ENCODE measurements at places on chromosomes 3 and 15.

DNA sequence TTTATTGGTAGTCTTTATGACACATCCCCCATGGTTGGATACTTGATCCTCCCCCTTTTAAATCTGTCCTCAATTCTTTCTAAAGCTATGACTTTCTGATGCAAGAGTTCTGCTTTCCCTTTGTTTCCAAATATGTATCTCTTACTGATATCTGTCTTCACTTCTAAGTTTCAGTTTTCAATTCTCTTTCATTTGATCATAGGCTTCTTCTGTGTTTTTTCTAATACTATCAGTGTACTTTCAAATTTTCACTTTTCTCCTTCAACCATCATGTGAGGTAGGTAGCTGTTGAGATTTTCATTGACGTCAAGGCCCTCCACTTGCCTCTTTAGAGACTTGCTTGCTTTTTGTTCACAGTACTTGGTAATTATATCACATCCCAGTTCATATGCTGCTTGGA, 436.5 kb downstream of the CNTN4 start:
- DNase-seq: no peak

- DNase-seq: peak; percentile 50
Observed at GRCh38 chr3:179196098-179196497, 47.9 kb downstream of the PIK3CA start.

DNA sequence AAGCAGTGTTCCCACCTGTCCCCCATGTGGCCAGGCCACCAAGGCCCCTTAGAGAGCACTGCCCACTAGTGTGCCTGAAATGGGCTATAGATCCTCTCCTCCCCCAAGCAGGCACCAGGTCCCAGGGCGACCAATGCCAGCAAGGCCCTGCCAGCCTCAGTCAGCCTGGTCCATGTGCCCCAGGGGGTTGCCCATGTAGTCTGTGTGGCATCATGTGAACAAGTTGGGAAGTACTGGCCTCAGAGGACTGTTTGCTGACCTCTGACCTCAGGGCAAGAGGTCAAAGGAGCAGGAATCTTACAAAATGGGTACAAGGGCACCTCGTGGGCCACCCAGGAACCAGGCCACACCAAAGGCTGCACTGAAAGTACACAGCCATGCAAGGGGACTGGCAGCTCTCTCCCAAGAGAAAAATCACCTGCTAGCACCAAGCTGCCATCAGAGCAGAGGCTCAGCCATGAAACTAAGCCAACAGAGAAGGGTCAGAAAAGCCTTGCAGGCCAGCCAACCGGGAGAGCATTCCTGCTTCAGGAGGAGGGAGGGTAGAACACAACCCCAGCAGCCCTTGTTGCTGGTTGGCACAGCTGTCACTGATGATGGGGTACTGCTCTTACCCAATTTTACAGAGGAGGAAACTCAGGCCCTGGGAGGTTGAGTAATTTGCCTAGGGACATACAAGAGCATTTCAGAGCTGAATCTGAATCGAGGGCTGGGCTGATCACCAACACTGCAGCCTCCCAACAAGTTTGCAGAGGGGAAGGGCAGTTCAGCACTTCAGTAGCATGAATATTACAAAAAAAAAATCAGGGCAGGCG, 5.2 kb upstream of the FURIN start:
- DNase-seq: no peak

- DNase-seq: no peak
Observed at GRCh38 chr3:60841355-60841754, 409.9 kb downstream of the FHIT start.

DNA sequence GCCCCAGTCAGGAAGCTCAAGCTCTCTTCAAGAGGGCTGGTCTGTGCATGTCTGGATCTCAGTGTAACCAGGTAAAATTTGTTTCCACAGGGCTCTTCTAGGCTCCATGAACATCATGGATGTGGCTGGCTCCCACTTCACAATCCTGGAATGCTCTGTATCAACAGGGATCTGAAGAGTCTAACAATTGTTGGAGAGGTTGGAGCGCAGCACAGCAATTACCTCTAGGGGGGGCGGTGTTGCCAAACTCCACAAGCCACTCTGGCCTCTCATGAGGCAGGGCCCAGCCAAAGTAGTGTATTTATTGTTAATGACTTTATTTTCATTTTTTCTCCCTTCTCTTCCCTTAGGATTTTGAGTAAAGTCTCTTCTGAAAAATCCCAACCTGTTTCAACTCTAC, 6.1 kb upstream of the EIF2B5 start:
- DNase-seq: no peak

GRCh38 chr3:133827684-133828083, 22.1 kb downstream of the SRPRB start:
- DNase-seq: no peak

DNA sequence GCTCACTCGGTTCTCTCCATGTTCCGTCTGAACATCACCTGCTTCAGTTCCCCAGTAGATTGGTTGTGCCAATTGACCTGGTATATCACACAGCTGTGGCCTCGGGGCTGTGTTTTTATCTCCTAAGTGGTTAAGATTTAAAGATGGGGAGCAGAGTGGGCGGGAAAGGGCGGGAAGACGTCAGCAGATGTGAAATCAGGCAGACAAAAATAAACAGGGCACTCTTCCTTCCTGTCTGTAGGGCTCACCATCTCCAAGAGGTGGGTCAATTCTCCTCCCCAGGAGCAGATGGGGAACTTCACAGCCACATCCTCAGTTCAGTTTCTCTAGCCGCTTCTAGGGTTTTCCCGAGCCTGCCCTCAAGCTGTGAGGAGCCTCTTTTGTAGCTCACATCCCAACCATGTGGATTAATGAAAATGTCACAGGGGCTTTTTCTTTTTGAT, 26.8 kb upstream of the LIMD1 start:
- peak; percentile 29 for DNase-seq

GRCh38 chr15:26729581-26729980, 43.3 kb downstream of the GABRB3 start:
- no peak for DNase-seq

DNA sequence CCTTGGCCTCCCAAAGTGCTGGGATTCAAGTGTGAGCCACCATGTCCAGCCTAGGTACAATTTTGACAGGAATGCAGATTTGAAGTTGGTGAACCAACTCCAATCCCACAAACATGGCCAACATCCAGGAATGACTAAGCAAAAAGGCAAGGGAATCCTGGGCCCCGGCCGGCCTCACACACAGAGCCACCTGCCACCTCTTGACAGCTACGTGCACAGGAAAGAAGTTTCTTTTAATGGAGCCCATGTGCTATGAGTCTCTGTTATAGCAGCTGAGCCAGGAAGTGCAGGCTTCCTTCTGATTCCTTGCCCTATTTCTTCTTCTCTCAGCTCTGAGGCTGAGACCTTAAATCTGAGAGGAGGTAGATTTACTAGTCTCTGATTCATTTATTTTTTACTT, 8.8 kb downstream of the TMEM40 start:
- DNase-seq: no peak

DNA sequence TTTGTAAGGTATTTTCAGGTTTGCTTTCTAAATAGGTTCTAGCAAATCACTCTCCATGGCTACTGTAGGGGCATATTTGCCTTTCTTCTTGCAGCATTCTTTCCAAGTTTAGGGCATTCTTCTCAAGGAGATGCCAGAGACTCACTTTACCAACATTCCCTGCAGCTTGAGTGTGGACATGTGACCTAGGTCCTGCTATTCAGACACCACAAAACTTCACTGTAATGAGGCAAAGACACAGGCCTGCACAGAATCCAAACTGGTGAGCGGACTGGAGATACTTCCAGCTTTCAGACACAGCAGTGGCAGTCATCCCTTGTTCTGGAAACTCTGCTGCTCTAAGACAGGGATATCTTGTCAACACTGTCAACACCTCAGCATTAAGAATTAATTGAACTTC, 146.4 kb upstream of the PFN2 start:
- DNase-seq: no peak

GRCh38 chr3:173862701-173863100, 465.2 kb downstream of the NLGN1 start:
- DNase-seq: no peak

DNA sequence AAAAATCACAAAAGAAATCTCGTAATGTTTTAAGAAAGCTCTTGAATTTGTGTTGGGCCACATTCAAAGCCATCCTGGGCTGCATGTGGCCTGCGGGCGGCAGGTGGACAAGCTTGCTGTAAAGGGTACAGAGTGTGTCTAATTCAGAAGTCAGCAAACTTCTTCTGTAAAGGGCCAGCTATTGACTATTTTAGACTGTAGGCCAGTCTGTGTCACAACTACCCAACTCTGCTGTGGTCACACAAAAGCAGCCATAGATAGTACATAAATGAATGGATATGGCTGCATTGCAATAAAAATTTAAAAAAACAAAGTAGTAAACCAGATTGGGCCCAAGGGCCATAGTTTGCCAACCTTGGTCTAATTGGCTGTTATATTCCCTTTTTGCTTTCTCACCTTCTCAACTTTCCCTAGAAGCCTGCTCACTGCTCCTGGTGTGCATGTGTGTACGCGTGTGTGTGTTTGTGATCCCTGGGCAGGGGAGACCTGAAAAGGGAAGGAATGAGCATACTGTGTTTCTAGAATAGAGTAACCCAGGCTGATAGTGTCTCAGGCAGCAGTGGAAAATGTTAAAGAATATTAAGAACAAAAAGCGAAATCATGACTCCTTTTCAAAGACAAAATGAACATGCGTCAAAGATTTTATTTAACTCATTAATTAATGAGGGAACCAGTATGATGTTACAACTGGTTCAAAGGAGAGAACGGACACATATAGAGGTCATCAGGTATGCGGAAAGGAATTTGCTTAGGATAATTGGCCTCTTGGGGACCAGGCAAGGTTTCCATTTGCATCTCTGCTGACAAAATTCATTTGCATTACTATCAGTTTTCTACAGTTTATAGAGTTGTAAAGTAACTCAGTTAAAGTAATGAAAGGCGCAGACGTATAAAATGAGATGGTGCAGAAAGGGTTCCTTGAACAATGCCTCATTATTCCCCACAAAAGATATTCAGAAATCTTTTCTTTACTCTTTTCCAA, 248.0 kb downstream of the THSD4 start:
- DNase-seq: no peak

- no peak for DNase-seq
Observed at GRCh38 chr15:58564981-58565380, 133.2 kb downstream of the LIPC start.

GRCh38 chr3:154180836-154181691, 59.9 kb downstream of the ARHGEF26 start:
- DNase-seq: no peak

- peak; percentile 70 for DNase-seq
Observed at GRCh38 chr15:52677593-52678467, 1.4 kb downstream of the ATOSA start.

GRCh38 chr3:133478624-133479023, 78.8 kb downstream of the BFSP2 start:
- no peak for DNase-seq

GRCh38 chr15:99141943-99142342, 37.1 kb downstream of the SYNM start:
- DNase-seq: no peak

DNA sequence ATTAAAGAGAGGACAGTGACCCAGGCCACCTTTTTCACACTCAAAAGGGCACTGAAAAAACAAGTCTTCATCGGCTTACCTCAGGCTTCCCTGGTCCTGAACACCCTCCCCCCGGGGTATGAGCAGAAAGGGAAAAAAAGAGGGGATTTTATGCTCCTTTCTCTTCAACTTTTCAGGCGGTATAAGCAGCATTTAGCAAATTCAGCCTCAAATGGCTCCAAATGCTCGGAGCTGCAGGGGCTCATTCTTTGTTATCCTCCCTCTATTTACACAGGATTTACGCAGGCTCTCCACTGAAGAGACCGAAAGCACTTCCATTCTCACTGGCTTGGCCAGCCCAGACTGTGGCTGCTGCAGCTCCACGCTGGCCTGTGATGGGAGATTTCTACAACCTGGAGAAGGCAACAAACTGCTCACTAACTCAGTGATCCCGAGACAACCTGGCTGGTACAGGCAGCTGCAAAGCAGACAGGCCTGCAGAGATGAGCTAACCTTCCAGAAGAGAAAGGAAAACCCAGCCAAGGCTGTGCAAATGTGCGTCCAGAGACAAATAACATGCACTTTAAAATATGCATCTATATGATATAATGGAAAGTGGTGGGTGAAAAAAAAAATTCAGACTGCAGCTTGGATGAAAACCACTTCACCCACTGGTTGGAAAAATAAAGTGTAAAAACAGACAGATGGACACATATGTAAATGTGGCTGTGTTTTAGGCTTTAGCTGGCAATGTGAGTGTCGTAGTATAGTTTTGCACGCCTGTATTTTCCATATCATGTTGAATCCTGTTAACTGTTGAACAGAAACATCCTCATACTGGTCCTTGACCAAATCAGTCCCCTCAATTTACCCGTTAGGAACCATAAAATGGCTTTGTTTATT, 54.2 kb downstream of the MEIS2 start:
- DNase-seq: no peak

DNA sequence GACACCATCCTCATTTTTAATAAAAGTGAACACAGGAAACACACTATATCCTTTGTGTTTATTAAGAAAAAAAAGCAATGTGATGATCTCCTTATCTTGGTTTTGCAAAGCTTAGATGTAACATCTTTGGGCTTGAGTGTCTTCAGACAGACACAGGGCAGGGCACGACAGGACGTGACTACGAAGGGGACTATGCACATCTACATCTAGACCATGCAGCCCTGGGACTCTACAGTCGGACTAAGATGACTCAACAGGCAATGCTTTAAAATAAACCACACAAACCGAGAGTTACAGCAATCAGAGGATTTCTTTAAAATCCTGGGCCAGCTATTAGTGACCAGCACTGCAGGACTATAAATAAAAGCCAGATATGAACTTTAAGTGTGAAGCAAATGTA, 22.8 kb upstream of the TM2D3 start:
- no peak for DNase-seq

- no peak for DNase-seq
Observed at GRCh38 chr15:33107950-33108349, 86.6 kb downstream of the FMN1 start.

DNA sequence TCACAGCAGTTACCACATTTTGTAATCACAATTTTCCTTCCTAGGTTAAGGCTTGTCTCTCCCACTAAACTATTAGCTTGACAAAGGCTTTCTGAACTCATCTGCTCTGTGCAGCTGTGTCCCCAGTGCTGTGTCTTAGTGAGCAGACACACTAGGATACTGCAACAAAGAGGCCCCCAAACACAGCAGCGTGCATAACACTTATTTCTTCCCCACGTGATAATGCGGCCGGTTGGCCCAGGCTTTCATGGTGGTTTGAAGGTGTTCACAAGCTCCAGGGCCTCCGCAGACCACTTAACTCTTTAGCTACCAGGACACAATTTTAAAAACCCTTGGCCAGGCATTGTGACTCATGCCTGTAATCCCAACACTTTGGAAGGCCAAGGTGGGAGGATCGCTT, 2.2 kb upstream of the HDAC11 start:
- DNase-seq: no peak

DNA sequence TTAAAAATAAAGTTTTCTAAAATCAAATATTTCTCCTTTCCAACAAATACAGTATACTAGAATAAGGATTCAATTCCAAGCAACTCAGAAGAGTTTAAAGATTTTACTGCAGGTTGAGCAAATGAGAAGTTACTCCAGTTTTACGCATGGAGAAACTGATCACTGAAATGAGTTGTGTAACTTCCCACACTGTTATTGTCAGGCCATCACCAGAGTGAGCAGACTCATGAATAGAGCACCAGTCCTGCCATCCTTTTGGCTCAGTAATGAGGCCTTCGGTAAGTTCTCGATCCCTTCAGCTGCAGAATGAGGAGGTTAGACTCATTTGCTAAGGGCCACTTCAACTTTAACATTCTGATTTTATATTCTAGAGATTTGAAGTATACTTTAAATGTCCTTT, 48.1 kb downstream of the OSBPL10 start:
- DNase-seq: no peak

- no peak for DNase-seq
Observed at GRCh38 chr15:99951511-99951910, 218.3 kb upstream of the LYSMD4 start.
